ENCODE measurements at places on chromosomes 7 and 10. TPM values are rescaled to one million over a fixed set of nuclear protein-coding genes. Genes with fewer than 3 reads are reported as not detected.

GRCh38 chr10:114285961-114286441 is 46.9 kb downstream of the VWA2 start:
- no peaks in the 10 kb centered on the region for H3K36me3 ChIP-seq
- no peak for DNase-seq
- H3K4me1 ChIP-seq, result no peaks in the 10 kb centered on the region
- no peaks in the 10 kb centered on the region for H3K27me3 ChIP-seq
- H3K4me3 ChIP-seq, result no peak overlapping the region
- no peak overlapping the region for H3K27ac ChIP-seq

NUTM2E gene
- total RNA-seq, result 0.37 TPM

DDC gene
- total RNA-seq, result 56.1 TPM

- H3K4me1 ChIP-seq, result peaks cover 15% of the 10 kb centered on the region
- no peak overlapping the region for H3K4me3 ChIP-seq
- peak overlapping the region; percentile 6 for H3K27ac ChIP-seq
- H3K36me3 ChIP-seq, result no peaks in the 10 kb centered on the region
- peaks cover 3% of the 10 kb centered on the region for H3K27me3 ChIP-seq
- no peak for DNase-seq
These were observed 343.7 kb downstream of the PTEN start for GRCh38 chr10:88207121-88207546.

DNA sequence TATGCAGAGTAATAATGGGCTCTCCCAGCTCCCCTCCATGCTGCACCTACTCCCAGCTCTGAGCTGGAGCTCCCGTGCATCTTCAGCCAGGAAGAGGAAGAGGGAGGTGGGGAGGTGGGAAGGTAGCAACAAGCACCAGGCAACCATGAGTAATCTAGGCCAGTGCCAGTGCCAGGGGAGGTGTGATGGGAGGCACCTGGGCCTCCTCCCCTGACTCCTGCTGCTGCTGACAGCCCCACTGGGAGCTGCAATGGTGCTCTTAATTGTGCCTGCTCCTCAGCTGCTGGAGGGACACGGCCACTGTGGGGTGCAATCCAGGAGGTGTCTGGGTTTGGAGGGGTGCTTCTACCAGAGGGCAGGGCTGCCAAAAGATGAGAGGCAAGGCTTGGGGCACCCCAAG is 243.0 kb downstream of the PLXNA4 start:
- H3K36me3 ChIP-seq, result no peaks in the 10 kb centered on the region
- no peak for DNase-seq
- H3K27me3 ChIP-seq, result no peaks in the 10 kb centered on the region
- no peak overlapping the region for H3K27ac ChIP-seq

DNA sequence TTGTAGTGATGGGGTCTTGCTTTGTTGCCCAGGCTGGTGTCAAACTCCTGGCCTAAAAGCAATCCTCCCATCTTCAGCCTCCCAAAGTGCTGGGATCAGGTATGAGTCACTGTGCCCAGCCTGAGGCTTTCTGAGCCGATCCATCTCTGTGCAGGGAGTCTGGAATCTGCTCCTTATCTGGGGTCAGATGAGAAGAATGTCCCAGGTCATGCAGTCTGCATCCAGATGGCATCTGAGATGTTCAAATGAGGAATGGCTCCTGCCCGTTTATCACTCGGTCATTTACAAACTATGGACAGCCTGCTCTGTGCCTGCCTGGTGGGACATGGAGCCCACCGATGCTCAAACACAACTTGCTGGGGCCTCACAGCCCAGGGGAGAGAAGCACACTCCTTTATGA is 11.1 kb upstream of the SLC18A3 start:
- H3K27me3 ChIP-seq, result peaks cover 10% of the 10 kb centered on the region
- H3K4me1 ChIP-seq, result no peaks in the 10 kb centered on the region
- no peak overlapping the region for H3K27ac ChIP-seq

DNA sequence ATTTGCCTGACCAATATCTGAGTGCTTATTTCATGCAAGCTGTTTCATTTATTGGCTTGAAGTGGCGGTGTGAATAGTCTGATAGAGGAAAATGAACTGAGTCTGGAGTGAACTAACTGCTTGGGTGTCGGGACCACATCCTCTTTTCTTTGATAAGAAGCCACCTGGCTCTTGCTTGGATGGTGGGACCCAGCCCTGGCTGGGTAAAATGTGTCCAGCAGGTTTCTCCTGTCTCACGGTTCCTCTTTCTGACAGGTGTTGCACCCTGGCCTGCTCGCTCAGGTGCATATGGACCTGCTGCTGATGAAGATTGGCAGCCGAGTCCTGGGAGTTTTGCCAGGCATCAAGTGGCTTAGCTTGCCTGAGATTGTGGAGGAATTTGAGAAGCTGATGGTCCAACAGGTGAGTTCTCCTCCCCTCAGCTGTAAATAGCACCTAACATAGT is 1.6 kb downstream of the ADCK2 start:
- H3K4me3 ChIP-seq, result no peak overlapping the region
- H3K27me3 ChIP-seq, result no peaks in the 10 kb centered on the region
- no peak overlapping the region for H3K27ac ChIP-seq
- DNase-seq, result no peak
- no peaks in the 10 kb centered on the region for H3K36me3 ChIP-seq
- peaks cover 14% of the 10 kb centered on the region for H3K4me1 ChIP-seq

ATP5MK gene
- total RNA-seq, result 516 TPM

DNA sequence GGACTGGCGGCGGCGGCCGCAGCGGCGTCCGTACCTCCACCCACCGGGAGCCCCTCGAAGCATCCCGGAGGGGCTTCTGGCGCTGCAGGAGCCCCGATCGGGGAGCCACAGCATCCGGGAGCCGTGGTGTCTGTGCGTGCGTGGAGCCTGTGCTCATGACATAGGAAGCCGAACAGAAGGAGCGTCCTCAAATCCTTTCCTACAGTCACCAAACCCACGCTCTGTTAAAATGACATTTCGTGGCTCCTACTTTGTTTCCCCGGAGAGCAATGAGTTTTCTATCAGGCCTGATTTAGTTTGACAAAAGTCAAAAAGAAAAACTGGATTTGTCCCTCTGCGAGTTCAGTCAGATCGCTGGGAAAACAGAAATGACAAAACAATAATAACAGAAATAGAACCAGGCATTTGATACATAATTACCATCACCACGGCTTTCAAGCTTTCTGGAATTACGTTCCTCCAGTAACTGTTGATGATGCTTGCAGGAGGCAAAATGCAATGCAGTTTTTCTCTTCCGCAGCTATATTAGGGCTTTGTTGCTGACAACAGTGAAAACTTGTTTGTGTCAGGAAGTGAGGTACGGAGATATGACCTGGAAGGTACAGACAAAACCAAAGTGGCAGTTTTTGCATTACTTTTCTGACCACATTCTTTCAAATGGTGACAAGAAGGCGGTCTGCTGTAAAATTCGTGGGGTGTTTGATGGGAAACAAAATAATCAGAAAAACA is 219.3 kb upstream of the MKLN1 start:
- no peaks in the 10 kb centered on the region for H3K36me3 ChIP-seq
- H3K4me1 ChIP-seq, result peaks cover 23% of the 10 kb centered on the region
- peak overlapping the region; percentile 85 for H3K27ac ChIP-seq
- peak overlapping the region; percentile 88 for H3K4me3 ChIP-seq

DNA sequence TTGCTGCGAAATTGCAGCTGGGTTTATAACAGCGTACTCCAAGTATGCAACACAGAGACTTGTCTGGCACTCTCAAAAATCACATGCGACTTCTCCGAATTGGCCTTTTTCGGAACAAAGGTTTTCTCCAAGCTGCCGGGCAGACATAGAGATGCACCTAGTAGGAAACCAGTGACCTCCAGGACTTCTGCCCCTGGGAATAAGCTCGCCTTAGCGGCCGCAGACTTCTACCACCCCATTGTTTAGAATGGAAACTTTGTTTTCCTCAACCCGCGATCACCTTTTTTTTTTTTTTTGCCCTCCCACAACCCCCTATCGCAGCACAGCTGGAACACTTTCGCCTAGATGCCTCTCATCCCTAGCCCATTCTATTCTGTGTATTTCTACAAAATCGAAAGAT is 4.9 kb upstream of the HOXA10 start:
- H3K4me3 ChIP-seq, result peak overlapping the region; percentile 40
- DNase-seq, result no peak
- H3K4me1 ChIP-seq, result peaks cover 31% of the 10 kb centered on the region
- H3K36me3 ChIP-seq, result no peaks in the 10 kb centered on the region
- peaks cover 92% of the 10 kb centered on the region for H3K27me3 ChIP-seq

DNA sequence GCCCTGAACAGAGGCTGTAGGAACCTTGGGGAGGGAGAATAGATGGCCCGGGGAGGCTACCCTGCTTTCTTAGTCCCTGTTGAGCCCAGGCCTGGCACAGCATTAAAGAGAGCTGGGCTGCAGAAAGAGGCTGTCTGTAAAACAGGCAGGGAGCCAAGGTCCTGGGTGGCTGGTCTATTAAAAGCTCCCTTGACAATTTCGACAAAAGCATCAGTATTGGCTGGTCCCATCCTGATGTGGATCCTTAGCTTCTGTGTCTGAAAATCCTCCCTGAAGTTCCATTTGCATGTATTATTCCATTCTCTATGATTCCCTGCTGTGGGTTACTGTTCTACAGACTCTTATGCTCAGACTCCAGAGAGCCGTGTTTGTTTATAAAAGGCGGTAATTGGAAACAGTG is 158.5 kb downstream of the GALNT17 start:
- H3K4me1 ChIP-seq, result peaks cover 4% of the 10 kb centered on the region
- no peaks in the 10 kb centered on the region for H3K27me3 ChIP-seq
- no peak overlapping the region for H3K4me3 ChIP-seq
- H3K27ac ChIP-seq, result no peak overlapping the region

SVOPL gene
- total RNA-seq, result 0.24 TPM

DNA sequence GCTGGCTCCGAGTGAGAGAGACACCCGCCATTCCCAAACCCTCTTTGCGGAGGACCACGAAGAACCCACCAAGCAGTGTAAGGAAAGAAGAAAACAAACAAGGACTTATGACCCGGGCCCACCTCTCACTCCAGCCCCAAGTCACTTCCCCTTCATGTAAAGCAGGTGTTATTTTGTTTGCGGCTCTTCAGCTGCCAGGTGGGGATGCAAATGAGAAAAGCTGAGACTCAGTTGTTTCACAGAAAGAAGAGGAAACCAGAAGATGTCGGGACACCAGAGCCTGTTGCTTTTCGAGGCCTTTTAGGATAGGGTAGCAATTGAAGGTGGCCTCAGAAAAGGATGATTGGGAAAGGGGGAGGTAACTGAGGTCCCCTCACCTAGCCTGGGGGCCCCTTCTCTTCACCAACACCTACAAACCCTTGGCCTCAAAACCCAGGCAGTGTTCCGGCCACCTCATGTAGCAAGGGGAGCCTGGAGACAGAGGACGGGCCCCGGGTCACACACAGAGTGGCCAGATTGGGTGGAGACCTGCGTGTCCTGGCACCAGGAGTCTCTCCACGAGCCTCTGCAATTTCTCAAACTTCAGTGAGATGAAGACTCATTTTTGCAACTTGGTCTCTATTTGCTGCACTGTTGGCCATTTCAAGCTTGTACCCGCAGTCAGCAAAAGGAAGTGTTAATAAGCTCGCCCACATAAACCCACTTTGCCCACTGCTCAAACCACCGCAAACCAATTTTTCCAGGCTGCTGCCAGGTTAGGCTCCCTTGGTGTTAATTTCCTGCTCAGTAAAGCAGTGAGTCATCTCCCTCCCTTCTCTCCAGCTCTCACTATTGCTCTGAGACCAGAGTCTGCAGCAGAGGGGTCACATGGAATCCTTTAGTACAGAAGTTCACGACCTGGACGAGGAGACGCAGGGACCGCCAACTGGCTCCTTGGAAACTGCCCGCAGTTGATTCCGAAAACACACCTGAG is 45.5 kb downstream of the AOC1 start:
- no peak for DNase-seq
- no peak overlapping the region for H3K27ac ChIP-seq
- H3K27me3 ChIP-seq, result peaks cover 21% of the 10 kb centered on the region
- H3K36me3 ChIP-seq, result no peaks in the 10 kb centered on the region
- no peak overlapping the region for H3K4me3 ChIP-seq

- no peak overlapping the region for H3K27ac ChIP-seq
- no peak for DNase-seq
- H3K36me3 ChIP-seq, result no peaks in the 10 kb centered on the region
These were observed 59.9 kb downstream of the CH25H start for GRCh38 chr10:89147256-89147655.

- peak; percentile 17 for DNase-seq
- no peaks in the 10 kb centered on the region for H3K4me1 ChIP-seq
- H3K4me3 ChIP-seq, result no peak overlapping the region
- H3K36me3 ChIP-seq, result no peaks in the 10 kb centered on the region
- H3K27me3 ChIP-seq, result no peaks in the 10 kb centered on the region
- no peak overlapping the region for H3K27ac ChIP-seq
These were observed 59.9 kb upstream of the ODAD2 start for GRCh38 chr10:28058746-28059145.

GPR26 gene
- not detected for total RNA-seq

GRCh38 chr10:58780476-58780875 is 267.8 kb downstream of the BICC1 start:
- DNase-seq, result no peak
- H3K27ac ChIP-seq, result peak overlapping the region; percentile 59
- peaks cover 17% of the 10 kb centered on the region for H3K4me1 ChIP-seq

SLC13A1 gene
- 0.07 TPM for total RNA-seq

Data from hepatocyte (in vitro differentiated cells).